NCI-H460 (cell line): ENCODE measurements at places on chromosomes 16 and 17. TPM values are rescaled to one million over a fixed set of nuclear protein-coding genes. Genes with fewer than 3 reads are reported as not detected.

DNA sequence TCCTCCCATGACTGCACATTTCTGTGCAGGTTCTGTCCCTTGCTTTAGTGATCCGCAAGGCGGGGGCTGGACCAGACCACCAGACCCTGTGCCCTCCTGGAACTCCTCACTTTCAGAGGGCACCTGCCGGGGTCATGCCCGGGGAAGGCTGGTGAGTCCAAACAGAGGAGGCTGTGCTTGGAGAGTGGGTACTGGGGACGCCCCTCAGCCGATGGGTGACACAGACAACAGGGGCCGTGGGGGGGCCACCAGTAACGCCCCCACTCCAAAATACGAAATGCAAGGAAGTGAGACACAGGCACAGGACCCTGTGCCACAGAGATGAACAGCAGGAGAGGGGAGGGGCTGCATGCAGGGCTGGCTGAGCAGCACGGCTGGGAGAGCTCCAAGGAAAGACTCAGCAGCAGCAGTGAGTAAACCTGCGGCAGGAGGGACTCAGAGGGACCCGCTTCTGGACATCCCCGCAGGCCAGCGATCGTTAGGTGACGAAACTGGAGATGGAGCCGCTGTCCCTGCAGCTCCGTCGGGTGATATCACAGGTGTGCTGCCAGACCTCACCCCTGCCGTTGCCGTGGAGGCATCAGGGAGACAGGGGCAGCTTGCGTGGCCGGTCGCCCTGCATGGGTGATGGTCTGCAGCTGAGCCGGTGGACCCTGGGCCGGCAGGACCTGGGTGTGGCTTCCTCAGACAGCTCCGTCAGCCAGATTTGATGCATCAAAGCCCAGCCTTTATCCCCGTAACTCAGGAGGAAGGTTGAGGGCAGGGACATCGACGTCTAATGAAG lies 71.2 kb upstream of the GNG13 start:
- DNase-seq: no peak

- DNase-seq: no peak
Measured at GRCh38 chr17:10033959-10034358, 128.9 kb upstream of the RCVRN start.

- no peak for DNase-seq
Measured at GRCh38 chr17:46053911-46054534, 55.0 kb downstream of the STH start.

- no peak for DNase-seq
Measured at GRCh38 chr17:62745806-62746205, 62.3 kb downstream of the MARCHF10 start.

- no peak for DNase-seq
Measured at GRCh38 chr16:53415504-53415903, 18.8 kb upstream of the RBL2 start.

GRCh38 chr16:49307176-49307575 lies 25.5 kb upstream of the CBLN1 start:
- no peak for DNase-seq

- DNase-seq: peak; percentile 45
Measured at GRCh38 chr16:83953796-83954576, 946 bp downstream of the OSGIN1 start.

- no peak for DNase-seq
Measured at GRCh38 chr16:89512453-89512852, 4.2 kb downstream of the SPG7 start.

DNA sequence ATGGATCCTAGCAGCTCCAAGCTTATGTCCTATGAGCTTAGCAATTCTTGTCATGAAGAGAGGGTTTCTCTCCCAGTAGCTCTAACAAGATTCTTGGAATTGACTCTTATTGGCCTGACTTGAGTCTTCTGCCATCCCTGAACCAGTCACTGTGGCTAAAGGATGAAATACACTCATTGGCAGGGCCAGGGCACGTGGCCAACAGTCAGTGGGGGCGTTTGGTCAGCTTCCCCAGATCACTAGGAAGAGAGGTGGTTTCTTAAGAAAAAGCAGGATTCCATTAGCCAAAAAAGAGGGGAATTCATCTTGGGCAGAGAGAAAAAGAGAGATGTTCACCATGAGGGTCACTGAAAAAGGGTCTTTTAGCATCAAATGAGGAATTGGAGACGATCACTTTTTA lies 363.2 kb downstream of the SNX29 start:
- DNase-seq: no peak

DNA sequence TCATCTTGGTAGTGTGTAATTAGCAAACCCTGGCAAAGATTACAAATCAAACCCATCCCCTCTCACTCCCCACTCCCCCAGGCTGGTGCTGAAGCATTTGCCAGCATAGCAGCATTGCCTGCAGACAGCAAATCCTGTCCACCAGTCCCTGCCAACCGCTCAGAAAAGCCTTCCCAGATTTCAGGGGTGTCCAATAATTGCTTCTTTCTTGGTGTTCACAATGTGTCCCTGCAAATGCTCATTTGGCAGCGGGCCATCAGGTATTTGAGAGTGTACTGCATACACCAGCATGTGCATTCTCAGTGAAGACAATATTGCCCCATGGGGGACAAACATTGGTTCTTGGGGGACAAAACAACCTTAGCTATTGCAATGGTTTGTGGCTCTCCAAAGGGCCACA lies 28.2 kb downstream of the ORC6 start:
- DNase-seq: no peak

DNA sequence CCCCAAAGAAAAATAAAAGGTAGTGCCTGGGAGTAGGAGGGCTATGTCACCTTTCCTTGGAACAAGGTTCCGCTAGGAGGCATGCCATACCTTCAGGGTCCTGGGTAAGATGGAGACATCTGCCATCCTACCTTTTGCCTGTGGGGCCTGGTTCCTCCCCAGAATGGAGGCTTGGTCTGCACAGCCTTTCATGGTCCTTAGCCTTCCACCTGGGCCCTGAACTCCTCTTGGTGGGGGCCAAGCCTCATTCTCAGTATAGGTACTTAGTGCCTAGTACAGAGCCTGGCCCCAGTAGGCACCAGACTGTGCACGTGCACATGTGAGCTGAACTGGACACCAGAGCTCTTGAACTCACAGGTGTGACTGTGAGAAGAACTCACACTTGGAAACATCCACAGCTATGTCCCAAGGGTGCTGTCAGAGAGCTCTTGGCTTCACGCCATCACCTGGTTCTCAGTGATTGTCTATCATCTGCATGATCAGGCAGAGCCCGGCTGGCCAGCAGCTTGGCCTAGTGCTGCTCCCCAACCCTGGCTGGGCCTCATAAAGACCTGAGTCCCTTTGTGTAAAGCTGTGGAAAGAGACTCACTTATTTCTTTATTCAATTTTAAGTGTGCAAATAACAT lies 143.2 kb downstream of the SOCS1 start:
- no peak for DNase-seq

DNA sequence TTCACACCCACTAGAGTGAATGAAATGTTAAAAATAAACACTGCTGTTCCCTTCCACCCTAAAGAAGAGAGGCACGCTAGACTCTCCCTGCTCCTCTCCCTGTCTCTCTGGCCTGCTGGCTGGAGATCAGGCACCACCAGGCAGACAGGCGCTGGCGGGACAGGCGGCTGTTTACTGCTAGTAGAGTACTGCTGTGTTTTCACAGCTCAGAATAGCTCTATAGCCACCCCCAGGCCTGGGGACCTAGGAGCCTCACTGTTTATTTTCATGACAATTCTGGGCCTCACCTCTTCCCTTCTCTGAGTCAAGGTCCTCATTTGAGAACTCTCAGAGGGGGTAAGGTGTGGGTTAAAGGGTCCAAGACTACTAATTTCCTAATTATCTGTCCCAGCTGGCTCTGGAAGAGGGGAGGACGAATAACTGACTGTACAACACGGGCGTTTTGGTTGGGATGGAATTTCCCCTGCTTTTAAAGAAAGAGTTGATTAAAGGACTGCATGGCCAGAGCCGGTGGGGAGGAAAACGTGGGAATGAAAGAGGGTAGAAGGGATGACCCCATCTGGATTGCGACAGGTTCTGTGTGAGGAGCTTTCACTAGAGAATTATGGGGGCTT lies 9.0 kb upstream of the G6PC1 start:
- DNase-seq: no peak

- no peak for DNase-seq
Measured at GRCh38 chr16:89658221-89658879, 714 bp downstream of the SPATA33 start.

DNA sequence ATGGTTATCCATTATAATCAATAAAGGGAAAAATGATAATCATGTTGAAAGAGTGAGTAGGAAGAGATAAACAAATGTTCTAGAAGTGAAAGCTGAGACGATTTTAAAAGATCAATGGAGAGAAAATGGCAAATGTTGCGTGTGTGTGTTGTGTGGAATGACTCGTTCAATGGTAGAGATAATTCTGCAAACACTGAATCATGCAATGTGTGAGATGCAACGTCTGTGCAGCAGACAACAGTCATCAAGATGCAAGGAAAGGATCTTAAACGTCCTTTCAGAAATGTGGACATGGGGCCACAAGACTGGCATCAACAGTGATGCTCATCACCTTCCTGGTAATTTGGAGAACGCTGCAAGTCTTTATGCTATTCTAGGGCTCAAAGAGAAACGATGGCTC lies 124.4 kb downstream of the CDYL2 start:
- no peak for DNase-seq

- DNase-seq: peak; percentile 83
Measured at GRCh38 chr17:67993153-67993997, 2.9 kb downstream of the C17orf58 start.

DNA sequence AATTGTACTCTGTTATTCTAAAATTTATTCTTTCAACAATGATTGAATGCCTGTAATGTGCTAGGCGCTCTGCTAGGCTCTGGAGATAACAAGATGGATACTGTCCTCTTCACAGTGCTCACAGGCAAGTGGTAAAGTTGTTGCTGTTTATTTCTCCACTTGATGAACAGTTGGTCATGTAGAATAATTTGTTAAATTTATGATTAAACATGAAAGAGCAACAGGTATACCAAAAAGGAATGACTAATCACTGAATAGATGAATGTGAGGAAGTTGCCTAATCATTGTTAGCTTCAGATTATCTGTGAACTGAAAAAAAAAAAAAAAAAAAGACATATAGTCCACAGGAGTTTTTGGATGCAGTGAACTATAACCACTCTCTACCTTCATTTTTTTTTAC lies 62.3 kb downstream of the NFATC3 start:
- DNase-seq: no peak

- no peak for DNase-seq
Measured at GRCh38 chr17:71024172-71024571, 854.8 kb downstream of the KCNJ2 start.

The PIK3R5 gene
- 0.35 TPM in 2 replicates for total RNA-seq

The ARHGAP27 gene
- 3.5 and 4.5 TPM in 2 replicates for total RNA-seq

The ATP2A3 gene
- 3.5 and 3.6 TPM in 2 replicates for total RNA-seq

The ZNF200 gene
- 11.9 and 14.5 TPM in 2 replicates for total RNA-seq

The C17orf113 gene
- 1.2 and 1.5 TPM in 2 replicates for total RNA-seq

The PPL gene
- 2.5 and 3.5 TPM in 2 replicates for total RNA-seq

The ABCC6 gene
- total RNA-seq: 0.46 and 0.62 TPM in 2 replicates

The ABCC11 gene
- total RNA-seq: not detected in 2 replicates

The SEPTIN12 gene
- not detected in 2 replicates for total RNA-seq

The CMTM2 gene
- not detected in 2 replicates for total RNA-seq
